ENCODE measurements at places on chromosomes 7 and 10.

DNA sequence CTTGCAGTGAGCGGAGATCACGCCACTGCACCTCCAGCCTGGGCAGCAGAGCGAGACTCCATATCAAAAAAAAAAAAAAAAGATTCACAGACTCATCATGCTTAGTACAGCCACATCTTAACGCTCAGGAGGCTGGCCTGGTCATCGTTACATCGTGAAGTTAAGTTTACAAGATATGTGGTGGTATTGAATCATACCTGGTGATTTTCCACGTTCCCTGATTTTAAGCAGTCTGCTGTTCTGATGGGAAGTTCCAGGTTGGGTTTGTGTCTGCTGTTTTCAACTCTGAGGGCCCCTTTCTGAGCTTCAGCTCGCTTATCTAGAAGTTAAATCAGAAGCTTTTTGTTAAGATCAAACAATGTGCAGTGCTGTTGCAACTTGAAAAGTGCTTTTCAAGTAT is 6.9 kb downstream of the PPP2R2D start:
- DNase-seq: no peak

- no peak for DNase-seq
Measured at GRCh38 chr7:135204341-135204749, 7.0 kb downstream of the WDR91 start.

DNA sequence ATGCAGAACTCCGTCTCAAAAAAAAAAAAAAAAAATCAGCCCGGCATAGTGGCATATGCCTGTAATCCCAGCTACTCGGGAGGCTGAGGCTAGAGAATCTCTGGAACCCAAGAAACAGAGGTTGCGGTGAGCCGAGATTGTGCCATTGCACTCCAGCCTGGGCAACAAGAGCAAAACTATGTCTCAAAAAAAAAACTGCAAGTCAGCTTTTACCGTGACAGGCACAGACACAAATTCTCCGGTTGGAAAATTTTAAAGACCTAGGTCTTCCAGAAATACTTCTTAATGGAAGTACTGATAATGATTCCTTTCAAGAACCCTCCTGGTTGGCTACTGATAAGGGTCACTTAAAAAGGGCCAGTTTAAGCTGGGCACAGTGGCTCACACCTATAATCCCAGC is 19.4 kb upstream of the ARPC1B start:
- DNase-seq: no peak

GRCh38 chr7:104371216-104371979 is 43.0 kb downstream of the LHFPL3 start:
- DNase-seq: no peak

GRCh38 chr10:20017961-20018360 is 201.7 kb downstream of the PLXDC2 start:
- DNase-seq: no peak

- peak; percentile 1 for DNase-seq
Measured at GRCh38 chr10:83469728-83470331, 669.5 kb upstream of the GHITM start.

GRCh38 chr10:17685233-17685840 is 41.4 kb downstream of the STAM start:
- no peak for DNase-seq

DNA sequence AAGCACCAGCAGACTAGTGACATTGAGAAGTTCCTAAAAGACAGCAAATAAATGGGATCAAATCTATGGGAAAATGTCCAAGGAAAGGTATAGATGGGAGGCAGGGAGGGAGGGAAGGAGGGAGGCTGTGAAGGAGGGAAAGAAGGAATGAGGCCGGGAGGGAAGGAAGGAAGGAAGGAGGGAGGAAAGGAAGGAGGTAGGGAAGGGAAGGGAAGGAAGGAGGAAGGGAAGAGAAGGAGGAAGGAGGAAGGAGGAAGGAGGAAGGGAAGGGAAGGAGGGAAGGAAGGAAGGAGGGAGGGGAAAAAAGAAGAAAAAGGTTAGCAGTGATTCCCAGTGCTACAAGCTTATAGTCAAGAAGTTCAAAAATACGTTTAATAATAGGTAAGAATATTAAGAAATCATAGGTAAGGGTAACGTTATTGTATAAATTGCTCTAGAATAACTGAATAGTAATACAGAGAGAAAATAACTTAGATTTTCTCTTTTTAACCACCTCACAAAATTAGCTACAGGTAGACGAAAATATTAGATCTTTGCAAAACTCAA is 106.9 kb downstream of the LMBR1 start:
- no peak for DNase-seq

- DNase-seq: no peak
Measured at GRCh38 chr7:40851001-40851400, 716.2 kb downstream of the SUGCT start.

- no peak for DNase-seq
Measured at GRCh38 chr7:78529392-78529791, 730.8 kb downstream of the PHTF2 start.

DNA sequence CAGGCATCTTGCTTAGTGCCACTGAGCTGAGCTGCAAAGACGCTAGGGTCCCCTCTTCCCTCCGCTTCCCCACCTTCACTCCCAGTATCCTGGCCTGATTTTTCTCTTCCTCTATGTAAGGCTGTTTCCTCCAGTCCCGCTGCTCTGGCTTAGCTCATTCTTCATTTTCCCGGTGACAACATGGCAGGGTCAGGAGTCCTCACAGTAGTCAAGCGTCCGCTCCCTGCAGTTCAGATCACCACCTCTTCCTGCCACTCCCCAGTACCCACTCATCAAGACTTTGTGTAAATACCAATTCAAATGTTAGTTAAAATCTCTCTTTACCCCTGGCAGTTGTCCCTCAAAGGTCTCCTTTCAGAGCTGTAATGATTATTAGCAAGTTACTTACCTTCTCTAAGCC is 650.4 kb upstream of the CELF2 start:
- no peak for DNase-seq

DNA sequence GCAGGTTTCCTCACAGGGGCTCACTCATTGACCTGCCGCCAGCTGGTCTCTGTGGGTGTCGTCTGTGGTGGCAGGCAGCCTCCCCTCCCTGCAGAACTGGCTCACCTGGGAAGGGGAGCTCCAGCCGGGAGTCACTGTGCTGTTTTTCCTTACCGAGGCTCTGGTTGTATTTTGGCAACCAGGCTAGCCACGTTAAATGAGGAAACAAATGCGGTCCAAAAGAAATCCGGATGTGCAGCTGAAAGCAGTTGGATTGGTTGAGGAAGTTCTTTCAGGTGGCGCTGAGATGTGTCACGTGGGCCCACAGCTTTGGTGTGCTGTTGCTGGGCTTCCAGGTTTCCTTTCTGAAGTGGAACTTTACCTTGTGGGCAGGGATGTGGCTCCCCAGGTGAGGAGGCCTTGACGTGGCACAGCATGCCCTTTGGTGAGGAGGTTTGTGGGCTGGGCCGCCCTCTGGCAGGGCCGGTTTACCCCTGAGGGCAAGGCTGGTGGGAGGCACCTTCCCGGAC is 14.2 kb downstream of the MTURN start:
- no peak for DNase-seq

DNA sequence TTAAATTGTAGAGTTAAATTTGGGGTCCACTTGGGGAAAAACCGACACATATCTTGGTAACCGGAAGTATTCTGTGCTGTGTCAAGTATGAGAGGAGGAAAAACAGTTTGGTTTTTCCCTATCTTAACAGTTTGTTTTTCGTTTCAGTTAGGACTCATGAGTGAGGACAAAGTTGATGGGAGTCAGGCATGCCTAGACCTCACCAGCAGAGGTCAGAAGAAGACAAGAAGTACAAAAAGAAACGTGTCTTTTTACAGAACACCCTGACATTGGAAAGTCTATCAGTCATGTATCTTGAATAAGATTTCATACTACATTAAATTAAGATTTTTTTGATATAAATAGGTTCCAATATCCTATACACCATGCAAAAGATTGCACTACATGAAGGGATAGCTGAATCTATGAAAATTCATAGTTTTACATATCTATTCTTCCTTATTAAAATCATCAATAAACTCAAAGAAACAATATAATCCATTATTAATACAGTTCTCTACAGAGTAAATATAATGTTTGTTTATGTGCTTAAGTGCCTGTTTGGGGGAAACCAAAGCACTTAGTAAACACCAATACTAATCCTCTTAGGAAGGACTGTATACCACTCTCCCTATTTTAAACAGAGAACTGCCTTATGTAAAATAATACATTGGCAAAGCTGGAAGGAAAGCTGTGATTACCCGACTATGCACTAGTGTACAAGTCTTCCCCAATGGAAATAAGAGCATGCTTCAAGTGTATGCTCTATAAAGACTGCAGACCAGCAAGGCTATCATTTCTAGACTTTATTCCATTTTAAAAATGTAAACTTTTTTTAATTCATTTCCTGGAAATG is 95.6 kb downstream of the USP6NL start:
- DNase-seq: peak; percentile 33

DNA sequence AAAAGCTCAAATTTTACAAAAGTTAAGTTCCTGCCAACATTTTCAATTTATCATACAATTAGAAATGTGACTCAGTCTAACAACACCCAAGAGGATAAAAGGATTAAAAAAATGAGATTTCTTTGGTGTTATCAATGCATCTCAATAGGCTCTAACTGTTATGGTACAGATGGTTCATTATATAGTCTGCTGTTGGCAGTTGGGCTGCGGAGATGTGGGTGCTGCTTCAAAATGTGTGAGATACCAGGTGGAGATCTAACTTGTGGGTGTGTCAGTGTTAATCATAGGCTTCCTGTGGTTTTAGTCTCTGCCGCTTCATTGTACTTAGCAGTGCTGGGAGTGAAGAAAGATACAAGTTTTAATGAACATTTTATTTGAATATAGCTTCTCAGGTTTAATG is 231.2 kb downstream of the EXOC4 start:
- DNase-seq: no peak

DNA sequence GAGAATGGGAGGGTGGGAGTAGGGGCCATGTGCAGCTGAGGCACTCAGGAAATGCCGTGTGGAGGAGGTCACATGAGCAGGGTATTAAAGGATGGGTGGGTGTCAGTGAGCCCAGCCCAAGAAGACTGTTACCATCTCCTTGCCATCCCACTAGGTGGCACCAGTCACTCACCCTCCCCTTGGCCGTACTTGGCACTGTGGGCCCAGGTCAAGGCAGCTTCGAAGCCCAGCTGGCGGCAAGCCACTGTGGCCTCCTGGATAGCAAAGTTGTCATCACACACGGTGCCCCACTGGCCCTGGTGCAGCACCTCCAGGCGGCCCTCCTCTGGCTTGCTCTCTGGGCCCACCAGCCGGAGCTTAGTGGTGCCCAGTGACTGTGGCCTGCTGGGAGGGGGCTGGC is 5.4 kb downstream of the LOXL4 start:
- DNase-seq: no peak

- DNase-seq: no peak
Measured at GRCh38 chr10:1966712-1967376, 229.5 kb upstream of the ADARB2 start.

DNA sequence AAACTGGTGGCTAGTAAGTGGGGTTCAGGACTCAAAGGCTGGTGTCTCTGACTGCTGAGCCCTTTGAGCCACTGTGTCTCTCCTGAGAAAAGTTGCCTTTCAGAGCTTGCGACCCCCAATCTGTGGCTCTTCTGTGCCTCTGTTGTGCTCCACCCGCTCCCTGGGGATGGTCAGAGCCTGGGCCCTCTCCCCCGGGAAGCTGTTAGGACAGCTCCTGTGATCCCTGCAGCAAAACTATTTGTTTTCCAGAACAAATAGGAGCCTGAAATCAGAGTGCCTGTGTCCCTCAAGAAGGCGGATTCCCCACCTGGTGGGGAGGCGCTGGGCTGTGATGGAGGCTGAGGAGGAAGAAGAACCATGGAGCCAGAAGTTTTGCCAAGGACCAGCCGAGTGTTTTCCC is 56.4 kb upstream of the MXI1 start:
- no peak for DNase-seq

DNA sequence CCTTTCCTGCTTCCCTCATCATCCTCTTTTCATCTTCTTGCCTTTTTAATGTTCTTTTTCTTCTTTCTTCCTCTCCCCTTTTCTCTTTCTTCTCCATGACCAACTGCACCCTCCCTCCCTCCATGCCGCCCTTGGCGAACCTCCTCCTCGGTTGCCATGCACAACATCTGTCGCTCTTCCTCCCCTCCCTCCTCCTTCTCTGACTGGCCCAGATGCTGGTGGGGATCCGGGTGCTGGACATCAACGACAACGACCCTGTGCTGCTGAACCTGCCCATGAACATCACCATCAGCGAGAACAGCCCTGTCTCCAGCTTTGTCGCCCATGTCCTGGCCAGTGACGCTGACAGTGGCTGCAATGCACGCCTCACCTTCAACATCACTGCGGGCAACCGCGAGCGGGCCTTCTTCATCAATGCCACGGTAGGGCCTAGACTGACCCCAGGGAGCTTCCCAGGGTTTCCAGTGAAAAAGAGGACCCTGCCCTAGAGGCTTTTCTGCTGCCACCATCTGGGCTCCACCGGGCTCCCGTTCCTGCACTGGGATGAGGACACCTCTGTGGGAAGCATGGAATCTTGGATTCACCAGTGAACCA is 11.5 kb upstream of the VSIR start:
- DNase-seq: no peak

DNA sequence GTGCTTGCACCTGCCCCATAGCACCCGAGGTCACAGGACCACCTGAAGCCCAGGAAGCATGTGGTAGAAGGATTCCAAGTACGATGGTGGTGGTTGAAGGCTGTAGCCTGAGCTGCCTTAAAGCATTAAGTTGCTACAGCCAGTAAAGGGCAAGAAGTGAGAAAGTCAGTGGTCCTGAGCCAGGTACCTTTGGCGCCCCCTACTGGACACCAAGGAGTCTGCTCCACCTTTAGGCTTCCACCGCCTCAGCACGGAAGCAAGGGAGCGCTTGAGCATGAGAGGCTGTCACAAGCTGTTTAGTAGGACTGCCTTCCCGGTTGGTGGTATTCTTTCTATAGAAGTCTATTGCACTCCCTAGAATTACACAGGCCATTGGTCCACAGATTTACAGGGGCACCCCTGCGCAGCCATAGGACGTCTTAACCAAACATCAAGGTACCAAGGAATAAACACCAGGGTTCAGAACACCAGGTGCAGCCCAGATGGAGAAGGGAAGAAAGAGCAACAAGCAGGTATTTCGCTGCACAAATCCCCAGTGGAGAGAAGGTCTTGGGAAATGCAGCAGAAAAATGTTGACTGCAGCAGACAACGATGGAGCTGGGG is 2.2 kb downstream of the CRTAC1 start:
- DNase-seq: no peak

DNA sequence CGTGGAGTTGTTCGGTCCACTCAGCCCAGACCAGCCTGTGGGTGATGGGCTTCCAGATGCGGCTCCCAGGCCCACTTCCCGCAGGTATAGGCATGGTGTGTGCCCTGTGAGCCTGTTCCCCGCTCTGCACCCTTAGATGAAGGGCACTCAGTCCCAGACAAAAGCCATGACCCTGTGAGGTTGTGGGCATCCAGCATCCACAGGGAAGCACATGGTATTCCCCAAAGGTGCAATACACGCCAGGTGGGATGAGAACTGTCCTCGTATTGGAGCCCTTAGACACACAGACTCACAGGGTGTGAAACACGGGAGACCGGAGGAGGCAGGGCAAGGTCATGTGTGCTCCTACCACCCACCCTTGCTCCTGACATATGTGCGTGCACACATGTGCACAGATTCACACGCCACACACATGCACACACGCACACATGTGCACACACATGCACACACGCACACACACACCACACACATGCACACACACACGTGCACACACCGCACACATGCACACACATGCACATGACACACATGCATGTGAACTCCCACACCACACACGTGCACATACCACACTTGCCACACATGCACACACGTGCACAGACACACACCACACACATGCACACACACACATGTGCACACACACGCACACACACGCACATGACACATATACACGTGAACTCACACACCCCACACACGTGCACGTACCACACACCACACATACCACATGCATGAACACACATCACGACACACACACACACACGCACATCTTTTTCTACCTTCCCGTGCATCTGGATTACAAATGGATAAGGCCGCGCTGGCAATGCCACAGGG is 319.4 kb downstream of the WDR37 start:
- DNase-seq: no peak

All from GM04504 (cell line).